Stimulated activated CD8-positive, alpha-beta memory T cell treated with anti-CD3 and anti-CD28 coated beads, Interleukin-4, amount 100 ng/mL, for 1 hour (primary cell): ENCODE measurements at places on chromosomes 13 and 19.

GRCh38 chr13:30585748-30586262 lies 31.9 kb upstream of the USPL1 start:
- DNase-seq: no peak

GRCh38 chr13:86976521-86977324 lies 694.4 kb upstream of the SLITRK5 start:
- DNase-seq: no peak

DNA sequence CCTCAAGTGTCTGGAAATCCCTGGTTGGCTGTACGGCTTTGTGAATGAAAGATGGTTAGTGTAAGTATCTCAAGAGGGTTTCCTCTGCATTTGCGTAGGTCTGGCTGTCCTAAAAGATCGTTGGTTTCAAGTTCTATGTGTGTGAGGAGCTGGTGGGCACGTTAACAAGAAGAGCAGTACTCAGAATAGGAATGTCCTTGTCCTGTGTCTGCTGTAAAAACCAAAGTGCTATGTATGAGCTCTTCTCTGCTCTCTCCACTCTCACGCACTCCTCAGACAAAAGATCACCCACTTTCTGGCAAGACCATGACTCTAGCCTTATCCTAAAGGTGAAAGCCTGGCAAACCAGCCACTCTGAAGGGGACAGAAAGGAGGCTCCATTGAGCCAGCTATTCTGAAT lies 39.1 kb downstream of the USP12 start:
- no peak for DNase-seq

GRCh38 chr19:7643031-7643415 lies 6.1 kb downstream of the STXBP2 start:
- no peak for DNase-seq

- DNase-seq: no peak
These were observed 651.2 kb downstream of the SLITRK6 start for GRCh38 chr13:85148009-85148408.
